ENCODE measurements at places on chromosomes 7 and 10.

GRCh38 chr7:925601-926000 lies 28.9 kb downstream of the ADAP1 start:
- DNase-seq, result no peak

GRCh38 chr7:158536871-158537515 lies 50.6 kb downstream of the PTPRN2 start:
- DNase-seq, result no peak

- DNase-seq, result no peak
These were observed 31.5 kb downstream of the PRSS2 start for GRCh38 chr7:142802301-142802700.

- no peak for DNase-seq
These were observed 384.1 kb upstream of the STEAP1 start for GRCh38 chr7:89770161-89770560.

DNA sequence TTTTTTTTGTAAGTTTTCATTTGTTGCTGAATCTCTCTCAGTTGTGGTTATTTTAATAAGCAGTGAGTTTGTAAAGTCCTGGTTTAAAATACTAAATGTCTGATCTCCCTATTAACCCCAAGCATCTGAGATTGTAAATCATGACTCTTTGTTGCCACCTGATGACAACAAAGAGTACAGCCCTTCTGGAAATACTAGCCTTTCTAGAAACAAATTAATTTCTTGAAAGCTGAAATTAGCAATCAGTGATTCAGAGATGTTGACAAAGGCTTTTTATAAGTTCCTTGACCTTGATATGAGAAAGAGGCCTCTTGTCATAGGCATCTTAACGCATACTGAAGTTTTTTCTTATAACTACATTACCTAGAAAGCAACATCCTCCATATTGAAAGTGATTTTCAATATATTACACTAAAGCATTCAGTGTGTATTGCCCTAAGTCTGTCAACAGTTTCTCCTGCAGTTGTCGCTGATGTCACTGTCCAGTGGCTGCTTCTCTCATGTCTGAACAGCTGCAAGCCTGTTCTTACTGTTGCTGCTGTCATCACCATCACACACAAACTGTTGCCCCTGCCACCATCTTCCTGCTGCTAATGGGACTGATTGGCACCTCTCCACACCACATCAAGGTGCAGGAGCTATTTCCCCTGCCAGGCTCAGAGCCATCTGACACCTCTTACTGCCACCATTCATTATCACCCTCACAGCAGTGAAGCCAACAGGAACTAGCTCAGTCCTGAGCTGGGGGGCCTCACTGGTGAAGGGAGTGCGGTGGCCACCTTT lies 95.1 kb upstream of the LRGUK start:
- DNase-seq, result no peak

DNA sequence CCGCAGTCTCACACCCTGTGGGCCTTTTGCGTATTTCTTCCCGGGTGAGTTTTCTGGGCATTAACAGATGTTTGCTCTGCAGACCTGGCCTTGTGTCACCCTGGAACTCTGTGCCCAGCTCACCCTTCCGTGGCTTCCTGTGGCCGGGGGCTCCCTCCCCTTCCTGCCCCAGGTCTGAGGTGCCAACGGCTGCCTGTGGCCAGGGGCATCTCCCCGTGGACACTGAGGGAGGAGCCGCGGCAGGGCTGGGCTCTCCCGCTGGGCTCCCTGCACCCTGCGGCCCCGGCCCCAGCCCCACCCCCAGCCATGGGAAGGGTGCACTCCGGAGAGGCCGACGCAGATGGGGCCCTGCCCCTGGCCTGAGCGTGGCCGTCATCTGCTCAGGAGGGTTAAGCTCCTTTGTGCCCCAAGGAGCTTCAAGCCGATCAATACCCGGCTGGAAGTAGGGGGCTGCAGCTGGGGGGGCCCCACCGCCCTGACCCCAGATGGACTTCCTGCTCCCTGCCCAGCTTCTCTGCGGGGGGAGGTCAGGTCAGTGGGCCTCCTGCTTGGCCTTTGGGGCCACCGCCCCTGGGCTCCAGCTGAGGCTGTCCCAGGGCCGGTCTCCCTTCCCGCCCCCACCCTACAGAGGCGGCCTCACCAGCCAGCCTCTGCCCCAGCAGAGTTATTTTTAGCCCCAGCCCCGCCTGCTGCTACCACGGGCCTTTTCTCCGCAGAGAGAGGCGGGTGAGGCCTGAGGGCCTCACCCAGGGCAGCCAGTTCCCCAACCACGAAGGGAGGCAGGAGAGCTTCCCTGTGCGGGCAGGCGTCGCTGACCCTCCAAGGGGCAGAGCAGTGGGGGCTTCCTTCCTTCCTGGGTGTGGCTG lies 24.2 kb downstream of the PWWP2B start:
- no peak for DNase-seq

DNA sequence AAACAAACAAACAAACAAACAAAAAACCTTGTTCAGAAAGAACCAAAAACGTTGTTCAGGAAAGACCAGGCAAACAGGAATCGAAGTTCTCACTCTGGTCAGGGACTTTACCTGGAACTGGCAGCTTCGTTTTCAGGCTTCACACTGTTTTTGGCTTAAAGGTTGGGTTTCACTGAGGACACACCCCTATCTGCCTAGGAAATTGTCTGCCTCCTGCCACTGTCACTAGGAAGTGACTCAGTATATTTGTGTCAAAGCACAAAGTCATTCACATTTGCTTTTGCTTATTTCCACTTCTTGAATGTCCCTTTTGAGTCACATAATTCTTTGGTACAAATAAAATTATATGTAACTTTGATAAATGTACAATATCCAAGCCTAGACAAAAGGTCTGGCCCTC lies 37.9 kb downstream of the PNLIPRP3 start:
- DNase-seq, result no peak
